Aorta (tissue), 5 donors: ENCODE measurements at places on chromosomes 16 and 17.

DNA sequence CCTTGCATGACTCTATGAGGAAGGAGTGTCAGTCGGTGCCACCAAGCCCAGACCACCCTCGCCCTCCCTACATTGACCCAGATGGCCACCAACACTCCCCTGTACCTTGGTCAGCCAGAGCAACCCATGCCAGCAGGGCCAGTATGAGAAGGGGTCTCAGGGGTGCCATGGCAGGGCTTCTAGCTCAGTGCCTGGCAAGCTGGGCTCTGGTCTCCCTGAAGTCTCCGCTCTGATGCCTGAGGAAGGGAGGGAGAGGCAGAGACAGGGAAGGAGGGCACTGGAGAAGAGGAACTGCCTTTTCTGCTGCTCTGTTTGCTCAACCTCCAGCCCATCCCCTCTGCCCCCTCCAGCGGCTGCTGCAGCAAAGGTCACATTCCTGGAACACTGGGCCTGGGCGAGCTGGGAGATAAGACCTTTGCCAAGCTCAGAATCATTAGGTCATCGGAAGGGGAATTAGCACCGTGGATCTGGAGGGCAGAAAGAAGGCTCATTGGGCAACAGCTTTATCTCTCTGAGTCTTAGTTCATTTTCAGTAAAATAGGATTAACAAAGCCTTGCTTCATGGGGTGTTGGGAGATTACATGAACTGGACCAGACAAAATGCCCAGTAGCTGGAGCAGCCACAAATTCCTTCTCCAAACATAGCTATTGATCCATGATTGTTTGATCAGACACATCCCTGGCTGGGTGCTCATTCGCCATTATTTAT is at the start of gene VTN:
Gene VTN (minus strand): TSS at position 273 of the 709 bp plus-strand sequence. CDS start 104 bp downstream, at position 169.
- H3K4me1 ChIP-seq = no peaks in the 10 kb centered on the region
- no peak for DNase-seq
- H3K36me3 ChIP-seq = no peaks in the 10 kb centered on the region
- no peaks in the 10 kb centered on the region for H3K27me3 ChIP-seq

- no peaks in the 10 kb centered on the region for H3K4me1 ChIP-seq
- no peaks in the 10 kb centered on the region for H3K36me3 ChIP-seq
- peak; percentile 26 for DNase-seq
- no peaks in the 10 kb centered on the region for H3K27me3 ChIP-seq
- no peak overlapping the region for H3K27ac ChIP-seq
Measured at GRCh38 chr17:82691714-82692113, 6.8 kb downstream of the RAB40B start.

DNA sequence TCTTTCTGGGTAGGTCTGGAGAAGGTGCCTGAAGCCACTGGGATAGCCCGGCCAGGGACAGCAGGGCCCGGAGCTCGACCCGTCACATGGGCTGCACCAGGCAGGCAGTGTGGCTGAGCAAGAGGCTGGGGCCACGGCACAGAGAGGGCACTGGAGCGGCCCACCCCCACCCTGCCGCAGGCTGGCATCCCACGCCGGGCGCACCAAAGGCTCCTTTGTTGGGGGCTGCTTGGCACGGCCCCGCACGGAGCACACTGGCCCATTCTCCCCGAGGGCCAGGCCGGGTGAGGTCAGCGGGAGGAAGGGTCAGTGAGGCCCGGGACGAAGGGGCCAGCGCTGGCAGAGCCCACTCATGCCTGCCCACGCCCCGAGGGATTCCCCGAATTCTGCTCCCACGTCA is 36.5 kb upstream of the PVALEF start:
- H3K36me3 ChIP-seq = no peaks in the 10 kb centered on the region
- no peak for DNase-seq
- H3K27me3 ChIP-seq = no peaks in the 10 kb centered on the region

- H3K36me3 ChIP-seq = no peaks in the 10 kb centered on the region
- DNase-seq = no peak
- H3K4me3 ChIP-seq = no peak overlapping the region
- H3K27me3 ChIP-seq = no peaks in the 10 kb centered on the region
- H3K4me1 ChIP-seq = peaks cover 16% of the 10 kb centered on the region
Measured at GRCh38 chr16:24737391-24737871, 8.0 kb downstream of the TNRC6A start.
